Fibroblast of the conjunctiva (primary cell): ENCODE measurements at places on chromosomes 13 and 19.

- DNase-seq, result no peak
These were observed 35.5 kb downstream of the DOT1L start for GRCh38 chr19:2199215-2199614.

DNA sequence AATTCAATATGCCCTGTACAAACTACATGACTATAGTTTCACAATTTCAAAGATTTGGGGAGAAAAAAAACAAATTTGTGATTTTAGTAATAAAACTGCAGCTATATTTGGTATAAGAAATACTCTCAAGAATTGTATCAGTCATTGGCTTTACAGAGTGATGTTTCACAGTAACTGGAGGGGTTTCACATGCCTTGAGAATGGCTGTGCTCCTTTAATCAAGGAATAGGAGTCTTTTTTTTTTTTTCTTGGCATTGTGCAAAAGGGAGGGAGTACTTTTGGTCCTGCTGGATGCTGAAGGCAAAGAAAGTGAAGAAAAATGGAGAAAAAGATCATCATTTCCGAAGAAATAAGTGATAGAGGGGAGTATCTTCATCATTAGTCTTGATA lies 6.8 kb downstream of the ZNF507 start:
- DNase-seq, result no peak

- DNase-seq, result no peak
These were observed 2.7 kb downstream of the LSR start for GRCh38 chr19:35251456-35251855.

DNA sequence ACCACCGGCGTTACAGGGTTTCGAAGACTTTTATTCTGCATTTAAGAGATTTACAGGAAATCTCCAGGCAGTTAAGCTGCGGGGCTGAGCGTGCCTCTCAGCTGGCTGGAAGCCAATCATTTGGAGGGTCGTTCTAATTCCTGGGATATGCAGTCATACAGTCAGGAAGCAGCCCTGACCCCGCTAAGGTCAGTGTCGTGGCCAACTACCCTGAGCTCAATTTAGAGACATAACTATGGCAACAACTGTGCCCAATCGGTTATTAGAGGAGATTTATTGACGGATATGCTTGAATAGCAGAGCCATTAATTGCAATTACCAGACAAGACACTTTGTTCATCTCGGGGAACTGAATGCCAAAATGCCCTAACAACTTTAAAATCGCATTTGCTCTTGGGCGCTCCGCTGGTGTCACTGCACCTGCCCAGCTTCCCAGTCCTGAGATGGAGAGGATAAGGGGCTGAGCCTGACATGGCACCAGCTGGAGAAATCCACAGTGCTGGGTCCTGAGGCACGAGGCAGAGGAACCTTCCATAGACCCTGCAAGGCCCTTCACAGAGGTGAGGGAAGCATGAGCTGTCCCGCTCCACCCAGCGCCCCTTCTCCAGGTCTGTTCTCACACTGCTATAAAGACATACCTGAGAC lies 15.1 kb upstream of the ZNF507 start:
- no peak for DNase-seq

- DNase-seq, result no peak
These were observed 14.0 kb downstream of the PDX1 start for GRCh38 chr13:27933580-27934328.

DNA sequence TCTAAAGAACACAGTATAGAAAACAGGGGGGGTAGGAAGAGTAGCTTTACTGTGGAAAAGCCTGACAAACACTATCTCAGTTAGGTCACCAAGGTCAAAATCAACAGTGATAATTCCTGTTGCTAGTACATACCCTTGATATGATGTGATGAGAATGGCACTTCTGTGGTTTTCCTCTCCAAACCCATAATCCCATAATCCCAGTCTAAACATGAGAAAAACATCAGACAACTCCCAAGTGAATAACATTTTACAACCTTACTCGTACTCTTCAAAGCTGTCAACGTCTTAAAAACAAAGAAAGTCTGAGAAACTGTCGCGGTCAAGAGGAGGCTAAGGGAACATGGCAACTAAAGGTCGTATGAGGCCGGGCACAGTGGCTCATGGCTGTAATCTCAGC lies 137.6 kb downstream of the FOXO1 start:
- DNase-seq, result no peak

GRCh38 chr19:45528744-45529419 lies 21.6 kb downstream of the VASP start:
- no peak for DNase-seq

GRCh38 chr13:32822771-32823170 lies 193.5 kb upstream of the KL start:
- no peak for DNase-seq

- DNase-seq, result no peak
These were observed 10.0 kb downstream of the CALM3 start for GRCh38 chr19:46610851-46611770.

GRCh38 chr13:30148786-30149185 lies 158.6 kb downstream of the KATNAL1 start:
- no peak for DNase-seq

DNA sequence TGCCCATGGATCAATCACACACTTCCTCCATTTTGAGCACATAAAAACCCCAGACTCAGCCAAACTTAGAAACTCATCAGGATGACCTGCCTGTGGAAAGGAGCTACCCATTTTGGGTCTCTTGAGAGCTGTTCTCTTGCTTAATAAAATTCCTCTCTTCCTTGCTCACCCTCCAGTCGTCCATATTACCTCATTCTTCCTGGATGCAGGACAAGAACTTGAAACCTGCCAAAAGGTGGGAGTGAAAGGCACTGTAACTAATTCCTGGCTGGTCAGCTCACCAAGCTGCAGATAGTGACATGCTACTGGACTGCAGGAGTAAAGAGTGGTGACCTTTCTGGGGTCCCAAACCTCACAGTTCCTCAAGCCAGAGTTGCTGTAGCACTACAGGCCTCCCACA lies 20.2 kb downstream of the LIG4 start:
- DNase-seq, result no peak

DNA sequence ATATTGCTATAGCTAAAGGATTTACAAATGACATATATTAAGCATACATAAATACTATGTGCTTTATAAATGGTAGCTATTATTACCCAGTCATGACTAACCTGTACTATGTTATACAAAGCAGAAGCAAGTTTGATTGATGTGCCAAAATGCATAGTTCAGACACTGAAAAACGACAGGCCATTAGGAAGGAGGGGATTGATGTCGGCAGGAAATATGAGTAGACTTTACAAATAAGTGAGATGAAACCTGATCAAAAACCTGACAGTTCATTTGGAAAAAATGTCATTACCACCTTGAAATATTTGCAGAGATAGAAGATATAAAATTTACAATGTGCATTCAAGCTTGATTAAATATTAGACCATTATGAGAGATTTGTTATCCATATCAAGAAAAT lies 38.8 kb upstream of the TPP2 start:
- DNase-seq, result no peak

DNA sequence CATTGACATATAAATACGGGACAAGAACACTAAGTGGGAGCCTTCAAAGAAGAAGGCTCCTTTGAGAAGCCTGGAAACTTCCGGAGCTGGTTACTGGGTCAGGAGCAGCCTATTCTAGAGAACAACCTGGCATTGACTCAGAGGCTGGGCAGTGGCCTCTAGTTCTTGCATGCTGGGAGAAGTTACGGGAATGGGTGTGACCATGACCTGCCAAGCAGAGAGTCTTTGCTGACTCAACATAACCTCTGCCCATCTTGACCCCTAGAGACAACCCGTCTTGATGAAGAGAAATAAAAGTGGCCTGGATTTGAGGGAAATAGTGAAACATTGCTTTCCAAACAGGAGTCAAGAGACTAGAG lies 21.0 kb downstream of the STARD13 start:
- DNase-seq, result no peak

GRCh38 chr19:18620902-18621301 lies 8.2 kb downstream of the TMEM59L start:
- DNase-seq, result no peak

GRCh38 chr13:46121597-46122163 lies 16.8 kb upstream of the CPB2 start:
- DNase-seq, result no peak

DNA sequence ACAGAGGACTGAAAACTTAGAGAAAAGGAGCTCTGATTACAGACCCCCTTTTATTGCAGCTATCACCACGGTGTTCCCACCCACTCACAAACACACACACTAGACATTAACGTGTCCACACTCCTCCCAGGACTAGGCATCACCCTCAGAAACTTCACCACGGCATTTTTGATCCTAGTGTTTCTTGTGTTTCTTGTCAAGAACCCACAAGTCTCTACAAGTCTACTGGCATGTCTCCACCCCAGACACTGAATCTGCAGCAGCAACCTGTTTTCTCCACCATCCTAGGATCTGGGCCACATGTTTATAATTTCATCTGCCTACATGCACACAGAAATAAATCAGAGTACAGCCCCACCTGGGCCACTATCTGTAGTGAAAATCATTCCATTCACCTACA lies 4.3 kb downstream of the ZNF486 start:
- DNase-seq, result no peak

- DNase-seq, result no peak
These were observed 174.6 kb downstream of the COL4A1 start for GRCh38 chr13:110132225-110132982.

DNA sequence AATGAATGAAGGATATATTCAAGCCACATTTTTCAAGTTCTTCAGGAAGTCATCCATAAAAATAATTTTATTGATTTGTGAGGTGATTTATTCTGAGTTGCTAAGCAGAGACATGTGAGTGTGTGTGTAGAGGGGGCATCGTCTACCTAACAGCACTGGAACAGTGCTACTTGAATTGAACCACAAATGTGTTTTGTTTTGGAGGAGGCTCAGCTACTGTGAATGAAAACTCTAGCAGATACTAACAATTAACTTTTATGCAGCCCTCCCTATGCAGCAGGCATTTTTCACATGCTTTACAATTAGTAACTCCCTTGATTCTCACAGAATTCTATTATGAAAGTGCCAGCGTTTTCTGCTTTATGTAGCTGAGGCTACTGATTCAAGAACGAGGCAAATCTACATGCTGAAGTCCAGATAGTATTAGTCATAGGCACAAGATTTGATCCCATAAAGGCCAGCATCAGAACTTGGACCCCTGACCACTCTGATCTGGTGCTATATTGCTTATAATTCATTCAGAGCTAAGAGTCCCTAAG lies 103.7 kb downstream of the MYO16 start:
- no peak for DNase-seq

GRCh38 chr19:39137131-39137530 lies 11.5 kb downstream of the PAK4 start:
- DNase-seq, result no peak

- no peak for DNase-seq
These were observed 80.7 kb downstream of the ING1 start for GRCh38 chr13:110794209-110794608.

GRCh38 chr13:65472336-65472735 lies 1757.8 kb downstream of the PCDH9 start:
- DNase-seq, result no peak

GRCh38 chr19:46221981-46222610 lies 7.4 kb upstream of the IGFL1 start:
- no peak for DNase-seq

- DNase-seq, result no peak
These were observed 94.5 kb downstream of the GNG7 start for GRCh38 chr19:2607712-2608601.

- DNase-seq, result no peak
These were observed 63.8 kb downstream of the CHST8 start for GRCh38 chr19:33685541-33685940.

DNA sequence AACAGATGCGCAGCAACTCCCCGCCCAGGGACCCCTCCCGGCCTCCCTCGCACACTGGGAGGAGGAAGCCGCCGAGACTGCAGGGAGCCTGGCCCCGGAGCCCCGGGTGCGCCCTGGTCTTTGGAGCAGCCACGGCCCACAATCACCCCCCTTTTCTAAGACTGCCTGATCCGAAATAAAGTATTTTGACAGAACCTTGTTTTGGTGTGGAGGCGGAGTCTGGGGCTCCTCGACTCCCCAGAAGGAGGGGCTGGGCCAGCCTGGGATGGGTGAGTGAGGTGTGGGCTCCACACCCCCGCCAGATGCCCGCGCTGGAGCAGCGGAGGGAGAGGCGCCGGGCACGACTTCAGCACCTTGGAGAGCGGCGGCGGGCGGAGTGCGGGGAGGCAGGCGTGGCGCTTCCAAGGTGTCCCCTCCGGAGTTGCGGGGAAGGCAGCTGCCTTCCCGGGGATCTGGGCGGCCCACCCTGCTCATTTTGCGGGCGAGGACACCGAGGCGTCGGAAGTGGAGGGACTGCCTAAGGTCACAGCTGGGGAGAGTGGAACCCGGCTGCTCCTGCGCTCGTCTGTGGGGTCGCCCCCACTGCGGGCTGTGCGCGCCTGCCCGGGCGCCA lies 9.4 kb downstream of the SIRT6 start:
- no peak for DNase-seq

DNA sequence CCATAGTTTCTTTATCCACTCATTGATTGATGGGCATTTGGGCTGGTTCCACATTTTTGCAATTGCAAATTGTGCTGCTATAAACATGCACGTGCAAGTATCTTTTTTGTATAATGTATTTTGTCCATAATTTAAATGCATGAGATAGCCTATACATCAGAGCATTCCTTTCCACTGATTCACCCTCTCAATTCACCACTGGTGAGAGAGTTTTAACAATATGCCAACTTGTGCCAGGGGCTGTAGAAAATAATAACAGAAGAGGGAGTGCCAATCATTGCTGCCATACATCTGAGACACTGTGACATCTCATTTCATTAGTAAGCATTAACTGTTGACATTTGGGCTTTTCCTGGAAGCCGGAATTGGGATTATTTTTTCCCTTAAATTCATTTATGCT lies 125.1 kb downstream of the RAP2A start:
- no peak for DNase-seq

- DNase-seq, result no peak
These were observed 9.1 kb upstream of the PNMA8A start for GRCh38 chr19:46480415-46480814.

- DNase-seq, result no peak
These were observed at the start of gene PDE4A for GRCh38 chr19:10420444-10421239. TSS of gene PDE4A (plus strand) at chr19:10420538. CDS start at chr19:10420765, 227 bp downstream.

DNA sequence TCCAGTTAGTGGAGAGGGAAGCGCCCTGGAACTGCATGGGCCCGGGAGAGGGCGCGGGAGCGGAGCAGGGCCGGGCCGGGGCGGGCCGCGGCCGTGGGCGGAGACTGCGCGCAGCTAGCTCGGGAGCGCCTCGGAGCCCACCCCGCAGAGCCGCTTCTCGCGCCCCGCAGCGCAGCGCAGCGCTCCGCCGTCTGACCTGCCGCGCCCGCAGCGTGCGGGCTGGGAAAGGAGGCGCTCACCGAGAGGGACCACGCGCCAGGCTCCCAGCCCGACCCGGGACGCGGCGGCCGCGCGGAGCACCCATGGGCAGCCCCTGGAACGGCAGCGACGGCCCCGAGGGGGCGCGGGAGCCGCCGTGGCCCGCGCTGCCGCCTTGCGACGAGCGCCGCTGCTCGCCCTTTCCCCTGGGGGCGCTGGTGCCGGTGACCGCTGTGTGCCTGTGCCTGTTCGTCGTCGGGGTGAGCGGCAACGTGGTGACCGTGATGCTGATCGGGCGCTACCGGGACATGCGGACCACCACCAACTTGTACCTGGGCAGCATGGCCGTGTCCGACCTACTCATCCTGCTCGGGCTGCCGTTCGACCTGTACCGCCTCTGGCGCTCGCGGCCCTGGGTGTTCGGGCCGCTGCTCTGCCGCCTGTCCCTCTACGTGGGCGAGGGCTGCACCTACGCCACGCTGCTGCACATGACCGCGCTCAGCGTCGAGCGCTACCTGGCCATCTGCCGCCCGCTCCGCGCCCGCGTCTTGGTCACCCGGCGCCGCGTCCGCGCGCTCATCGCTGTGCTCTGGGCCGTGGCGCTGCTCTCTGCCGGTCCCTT lies at the start of gene MLNR:
TSS of gene MLNR (plus strand) at position 303 of the 820 bp plus-strand sequence. CDS start at position 303, 0 bp downstream.
- DNase-seq, result no peak

GRCh38 chr13:113209336-113209758 lies at the start of gene CUL4A:
TSS of gene CUL4A (plus strand) at chr13:113209613. CDS start at chr13:113209628, 15 bp downstream.
- no peak for DNase-seq
